CD4-positive, alpha-beta T cell treated with Interferon alpha-2 for 1 hour (primary cell): ENCODE measurements at places on chromosomes 16 and 17.
A peak's percentile ranks its signal among the peaks of the same experiment; 100 is the strongest.

DNA sequence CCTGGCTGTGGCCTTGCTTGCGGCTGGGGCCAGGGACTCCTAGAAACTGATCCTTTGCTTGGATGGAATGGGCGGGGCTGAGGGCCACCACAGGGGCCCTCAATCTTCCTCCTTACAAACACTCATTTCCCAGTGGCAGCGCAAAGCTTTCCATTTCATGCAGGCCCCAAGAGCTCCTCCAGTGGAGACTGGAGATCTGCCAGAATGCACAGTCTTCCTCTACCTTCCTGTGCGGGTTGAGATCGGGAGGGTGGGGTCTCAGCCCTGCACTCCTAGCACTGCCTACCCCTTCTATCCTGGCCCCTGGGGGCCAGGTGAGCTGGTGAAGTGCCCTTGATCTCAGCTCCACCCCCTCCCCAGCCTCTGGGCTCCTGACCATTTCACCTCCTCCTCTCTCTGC, 1.7 kb downstream of the NRN1L start:
- DNase-seq = no peak

DNA sequence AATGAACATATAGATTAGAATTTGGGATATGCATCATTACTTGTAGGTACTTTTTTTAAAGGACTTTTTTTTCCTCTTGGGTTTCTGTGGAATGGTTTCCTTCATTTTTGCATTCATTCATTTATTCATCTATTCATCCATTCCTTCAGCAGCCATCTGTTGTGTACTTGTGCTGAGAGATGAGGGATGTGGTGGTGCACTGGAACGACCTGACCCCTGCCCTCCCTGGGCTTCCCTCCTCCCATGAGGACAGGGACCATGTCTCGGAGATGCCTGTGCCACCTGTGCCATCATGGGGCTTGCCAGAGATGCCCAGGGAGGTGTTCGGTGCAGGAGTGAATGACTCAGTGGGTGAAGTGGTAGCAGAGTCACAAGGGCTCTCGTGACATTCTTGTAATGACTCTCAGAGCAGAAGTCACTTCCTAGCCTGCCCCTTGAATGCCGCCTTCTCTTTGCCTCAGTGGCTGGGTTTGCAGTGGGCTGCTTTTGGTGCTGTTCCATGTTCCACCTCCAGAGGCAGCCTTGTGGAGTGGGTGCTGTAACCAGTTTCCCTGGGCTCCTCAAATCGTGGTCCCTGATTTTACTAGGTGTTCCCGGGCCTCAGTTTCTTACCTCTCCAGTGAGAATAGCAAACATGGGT, 43.9 kb downstream of the CLEC16A start:
- no peak for DNase-seq

DNA sequence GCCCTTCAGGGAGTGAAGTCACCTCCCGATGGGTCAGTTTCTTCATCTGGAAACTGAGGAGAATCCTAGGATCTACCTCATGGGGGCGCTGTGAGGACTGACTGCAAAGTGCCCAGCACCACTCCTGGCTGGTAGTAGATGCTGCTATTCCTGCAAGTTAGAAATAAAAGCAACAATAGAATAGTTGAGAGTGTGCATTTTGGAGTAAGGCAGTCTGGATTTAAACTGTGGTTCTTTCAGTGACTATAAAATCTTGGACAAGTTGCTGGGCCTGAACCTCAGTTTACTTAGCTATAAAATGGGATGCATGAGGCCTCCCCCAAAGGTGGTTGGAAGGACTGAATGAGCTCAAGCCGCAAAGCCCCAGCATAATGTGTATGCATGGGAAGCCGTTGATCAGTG, 70.6 kb downstream of the CYB5B start:
- DNase-seq = peak; percentile 27

DNA sequence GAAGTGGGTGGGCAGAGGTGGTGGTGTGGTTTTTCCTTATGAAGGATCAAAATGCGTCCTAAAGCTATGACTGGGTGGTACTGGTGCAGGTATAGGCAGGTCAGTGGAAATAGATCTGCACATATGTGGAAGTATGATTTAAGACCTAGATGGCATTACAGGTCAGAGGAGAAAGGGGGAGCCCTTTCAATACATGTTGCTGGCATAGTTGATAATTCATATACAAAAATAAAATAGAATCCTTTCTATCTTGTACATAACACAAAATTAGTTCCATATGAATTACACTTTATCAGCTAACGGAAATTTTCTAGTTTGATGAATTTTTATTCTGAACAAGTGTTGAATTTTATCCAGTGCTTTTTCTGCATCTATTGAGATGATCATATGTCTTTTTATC, 20.8 kb upstream of the PIK3R5 start:
- DNase-seq = no peak

DNA sequence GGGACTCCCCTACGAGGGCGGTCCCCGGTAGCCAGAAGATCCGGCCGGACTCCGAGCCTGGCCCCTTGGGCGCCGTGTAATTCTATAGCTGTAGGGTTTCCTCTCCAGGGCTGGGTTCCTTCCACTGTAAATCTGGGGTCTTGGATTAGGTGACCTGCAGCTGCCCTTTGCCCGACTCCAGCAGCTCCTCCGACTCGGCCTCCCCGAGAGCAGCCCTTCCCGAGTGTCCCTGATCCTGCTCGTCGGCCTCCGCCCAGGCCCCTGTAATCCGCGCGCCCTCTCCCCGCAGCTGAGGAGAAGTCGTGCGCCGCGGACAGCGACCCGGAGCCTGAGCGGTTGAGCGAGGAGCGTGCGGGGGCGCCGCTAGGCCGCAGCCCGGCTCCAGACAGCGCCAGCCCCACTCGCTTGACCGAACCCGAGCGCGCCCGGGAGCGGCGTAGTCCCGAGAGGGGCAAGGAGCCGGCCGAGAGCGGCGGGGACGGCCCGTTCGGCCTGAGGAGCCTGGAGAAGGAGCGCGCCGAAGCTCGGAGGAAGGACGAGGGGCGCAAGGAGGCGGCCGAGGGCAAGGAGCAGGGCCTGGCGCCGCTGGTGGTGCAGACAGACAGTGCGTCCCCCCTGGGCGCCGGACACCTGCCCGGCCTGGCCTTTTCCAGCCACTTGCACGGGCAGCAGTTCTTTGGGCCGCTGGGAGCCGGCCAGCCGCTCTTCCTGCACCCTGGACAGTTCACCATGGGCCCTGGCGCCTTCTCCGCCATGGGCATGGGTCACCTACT, 5.5 kb downstream of the TBX2 start:
- DNase-seq = no peak

DNA sequence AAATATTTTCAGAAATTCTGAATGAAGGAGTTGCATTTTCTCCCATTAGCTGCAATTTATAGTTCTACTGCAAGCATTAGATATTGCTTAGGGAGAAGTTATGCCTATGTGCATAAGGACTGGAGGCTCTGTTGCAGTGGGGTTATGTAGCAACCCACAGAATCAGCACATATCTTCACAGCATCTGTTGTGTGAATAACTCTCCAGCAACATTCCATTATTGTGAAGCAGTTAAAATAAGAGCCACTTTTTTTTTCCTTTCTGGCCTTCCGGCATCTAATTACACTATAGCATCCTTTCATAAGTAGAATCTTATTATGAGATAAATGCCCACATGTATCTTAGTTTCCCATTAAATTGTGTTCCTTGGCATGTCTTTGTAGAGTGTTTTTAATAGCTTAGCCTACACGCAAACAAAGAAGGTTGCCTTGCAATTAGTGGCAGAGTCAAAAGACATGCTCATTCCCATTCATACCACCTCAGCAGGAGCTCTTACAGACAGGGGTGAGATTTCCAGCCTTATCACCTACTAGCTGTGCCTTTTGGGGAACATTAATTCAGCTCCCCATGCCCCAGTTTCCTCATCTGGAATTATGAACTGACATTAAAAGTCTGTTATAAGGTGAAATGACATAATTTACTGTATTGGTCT, 596.0 kb upstream of the GOT2 start:
- DNase-seq = no peak

- DNase-seq = no peak
Measured at GRCh38 chr17:15488557-15488956, 21.1 kb upstream of the CDRT4 start.

DNA sequence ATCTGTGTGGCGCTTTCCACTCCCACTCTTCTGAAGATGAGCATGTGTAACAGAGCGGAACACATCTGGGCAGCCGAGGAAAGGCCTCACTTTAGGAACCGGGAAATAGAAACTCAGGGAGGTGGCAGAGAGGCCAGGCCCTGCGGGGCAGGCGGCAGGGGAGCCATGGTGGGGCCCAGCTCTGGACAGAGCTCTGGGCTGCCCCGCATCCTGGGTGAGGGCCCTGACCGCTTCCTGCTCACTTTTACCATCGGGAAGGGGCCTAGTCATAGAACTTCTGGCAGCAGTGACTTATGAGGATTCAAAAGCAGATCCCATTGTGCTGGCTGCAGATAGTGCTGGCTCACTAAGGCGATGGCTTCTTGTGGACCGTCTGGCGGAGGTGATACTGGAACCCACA, 22.6 kb downstream of the COX4I1 start:
- DNase-seq = no peak

GRCh38 chr16:12917653-12918052, 16.3 kb downstream of the SHISA9 start:
- DNase-seq = no peak

- DNase-seq = no peak
Measured at GRCh38 chr16:70250748-70251628, 752 bp downstream of the EXOSC6 start.

- DNase-seq = no peak
Measured at GRCh38 chr17:46270032-46270431, 24.9 kb upstream of the LRRC37A start.

GRCh38 chr17:17682293-17682736, 1.1 kb downstream of the RAI1 start:
- peak; percentile 60 for DNase-seq

DNA sequence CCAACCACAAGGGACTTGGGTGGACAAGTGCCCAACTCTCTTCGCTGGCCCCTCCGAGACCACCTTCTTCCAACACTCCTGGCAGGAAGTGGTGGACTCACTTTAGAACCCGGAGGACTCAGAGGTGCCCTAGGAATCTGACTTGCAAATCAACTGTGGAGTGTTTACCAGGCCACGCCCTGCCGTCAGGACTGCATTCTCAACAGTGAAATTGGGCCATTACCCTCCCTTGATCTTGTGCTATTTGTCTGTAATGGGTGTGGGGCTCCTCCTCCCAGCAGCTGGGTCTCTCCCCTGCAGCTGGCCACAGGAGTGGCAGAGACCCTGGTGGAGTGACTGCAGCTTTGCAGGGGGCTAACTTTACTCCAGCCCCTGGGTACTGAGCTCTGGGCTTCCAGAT, 212.2 kb upstream of the RPL38 start:
- no peak for DNase-seq

- no peak for DNase-seq
Measured at GRCh38 chr17:9306086-9306485, 269.5 kb downstream of the STX8 start.

DNA sequence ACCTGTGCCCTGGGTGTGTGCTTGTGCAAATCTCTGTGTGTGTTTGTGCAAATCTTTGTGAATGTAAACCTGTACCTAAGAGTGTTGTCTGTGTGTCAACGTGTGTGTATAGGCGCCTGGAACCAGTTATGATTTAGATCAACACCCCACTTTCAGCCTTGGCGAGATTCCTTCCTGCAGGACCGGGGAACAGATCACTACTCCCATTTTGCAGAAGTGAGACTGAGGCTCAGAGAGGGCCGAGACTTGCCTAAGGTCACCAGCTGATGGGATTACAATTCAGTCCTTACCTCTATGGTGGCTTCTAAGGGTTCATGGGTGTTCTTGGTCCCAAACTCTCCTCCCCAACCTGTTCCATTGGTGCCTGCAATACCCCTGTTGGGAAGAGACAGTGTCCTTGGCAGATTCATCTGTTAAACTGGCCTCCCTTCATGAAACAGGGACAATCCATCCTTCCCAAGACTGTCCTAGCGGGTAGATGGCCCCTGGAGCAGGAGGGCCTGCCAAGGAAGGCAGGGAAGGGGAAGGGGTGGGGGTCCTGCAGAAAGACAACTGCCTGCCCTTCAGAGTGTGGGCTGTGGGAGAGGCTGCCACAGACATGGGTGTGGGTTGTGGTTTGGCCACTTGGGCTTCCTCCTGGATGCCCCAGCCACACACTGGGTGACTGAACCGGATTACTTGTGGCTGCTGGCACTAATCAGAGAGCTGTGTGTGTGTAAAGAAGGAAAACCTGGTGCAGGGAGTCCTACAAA, 6.9 kb upstream of the MAPK7 start:
- no peak for DNase-seq

DNA sequence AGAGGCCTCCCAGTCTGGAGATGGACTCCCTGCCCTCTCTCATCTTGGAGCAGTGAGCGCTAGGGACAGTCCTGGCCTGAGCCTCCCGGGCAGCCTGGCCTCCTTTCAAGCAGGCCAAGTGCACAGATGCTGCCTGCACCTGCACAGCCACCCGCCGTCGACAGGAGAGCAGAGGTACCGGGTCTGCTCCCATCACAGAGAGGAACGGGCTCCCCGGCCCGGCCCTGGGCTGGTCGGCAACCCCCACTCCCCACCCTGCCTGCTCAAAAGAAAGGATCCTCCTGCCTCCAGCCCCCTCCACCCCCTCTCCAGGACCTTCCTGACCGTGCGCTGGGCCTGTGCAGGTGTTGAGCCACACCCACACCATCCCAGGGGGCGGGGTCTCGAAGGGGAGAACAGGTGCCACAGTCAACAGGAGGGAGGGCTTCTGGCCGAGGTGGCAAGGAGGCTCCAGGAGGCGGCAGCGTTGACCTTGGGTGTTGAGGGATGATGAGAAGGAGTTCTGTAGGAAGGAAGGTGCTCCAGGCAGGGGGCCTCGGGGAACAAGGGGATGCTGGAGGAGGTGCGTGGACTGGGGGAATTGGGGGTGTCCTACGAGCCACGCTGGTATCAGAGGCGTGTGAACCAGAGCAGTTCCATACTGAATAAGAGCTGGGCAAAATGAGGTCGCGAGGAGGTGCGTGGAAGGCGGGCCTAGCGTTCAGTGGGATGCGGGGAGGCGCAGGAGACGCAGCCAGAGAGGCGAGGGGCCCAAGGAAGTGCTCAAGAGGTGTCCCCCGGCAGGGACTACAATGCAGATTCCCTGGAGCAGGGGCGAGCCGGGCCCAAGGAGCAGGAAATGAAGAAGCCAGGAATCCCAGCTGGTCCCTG, 967 bp upstream of the CDH15 start:
- no peak for DNase-seq

DNA sequence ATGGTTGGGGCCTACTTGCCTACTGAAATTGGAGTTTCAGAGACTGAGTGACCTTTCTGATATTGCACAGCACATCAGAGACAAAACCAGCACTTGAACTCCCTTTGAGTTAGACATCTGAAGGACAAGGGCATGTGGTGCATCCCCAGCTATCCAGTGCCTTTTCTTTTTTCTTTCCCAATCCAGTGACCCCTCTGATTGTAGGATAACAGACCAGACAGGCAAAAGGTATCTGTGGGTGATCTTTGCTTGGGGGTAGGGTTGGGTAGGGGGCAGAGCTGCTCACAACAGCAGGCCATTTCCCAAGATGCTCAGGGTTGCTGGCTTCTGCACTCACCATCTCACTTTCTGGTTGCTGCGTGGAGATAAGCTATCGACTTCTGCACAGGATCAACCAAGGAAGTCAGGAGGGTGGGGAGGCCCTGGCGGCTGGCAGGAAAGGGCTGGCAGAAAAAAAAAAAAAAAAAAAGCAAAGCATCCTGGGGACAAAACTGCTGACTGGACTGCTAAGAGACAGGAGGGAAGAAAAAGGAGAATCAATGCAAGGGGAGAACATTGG, 42.2 kb downstream of the HOXB1 start:
- no peak for DNase-seq
